ENCODE measurements at places on chromosomes 1 and 21.
A peak's percentile ranks its signal among the peaks of the same experiment; 100 is the strongest.

DNA sequence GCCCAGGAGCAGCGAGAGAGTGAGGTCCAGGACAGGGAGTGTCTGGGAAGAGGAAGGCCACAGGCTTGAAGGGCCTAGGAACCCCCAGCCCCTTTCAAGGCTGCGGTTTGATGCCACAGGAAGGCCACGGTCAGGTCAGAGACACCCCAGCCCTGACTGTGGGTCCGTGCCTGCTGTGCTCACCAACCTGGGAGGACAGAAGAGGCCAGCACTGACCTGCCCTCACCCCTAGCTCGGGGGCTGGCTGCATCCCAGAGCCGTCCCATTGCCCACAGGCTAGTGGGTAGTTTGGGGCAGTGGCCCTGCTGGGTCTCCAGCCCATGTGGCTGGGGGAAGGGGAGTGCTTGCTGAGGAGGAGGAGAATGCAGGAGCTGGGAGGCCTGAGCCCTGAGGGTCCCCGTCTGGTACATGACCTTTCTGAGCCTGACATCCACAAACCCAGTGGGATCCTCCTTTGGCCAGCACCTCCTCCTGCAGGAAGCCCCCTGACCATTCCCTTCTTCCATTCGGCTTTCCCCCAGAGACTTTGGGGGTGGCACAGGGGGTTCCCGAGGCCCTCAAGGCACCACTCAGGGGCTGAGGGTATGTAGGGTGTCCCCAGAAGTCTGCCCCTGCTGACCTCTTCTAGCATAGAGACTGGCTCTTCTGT is 54.3 kb downstream of the WNT9A start:
- DNase-seq: no peak

DNA sequence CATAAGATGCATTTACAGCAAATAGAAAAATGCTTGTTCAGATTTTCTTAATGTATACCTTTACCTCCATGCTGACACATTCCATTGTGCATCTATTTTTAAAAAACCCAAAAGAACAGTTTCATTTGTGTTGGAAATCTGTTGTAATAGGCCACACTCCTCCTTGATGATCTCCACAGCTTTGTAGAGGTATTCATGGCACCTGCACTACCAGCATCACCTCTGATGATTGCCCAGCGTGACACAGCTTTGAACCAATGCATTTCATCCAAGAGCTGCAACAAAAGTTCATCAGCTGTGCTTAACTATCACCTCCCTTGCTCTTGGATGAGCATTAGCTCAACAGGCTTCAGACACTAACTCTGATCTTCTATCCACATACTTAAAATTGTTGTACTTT is 8.2 kb downstream of the DYNLT5 start:
- no peak for DNase-seq

DNA sequence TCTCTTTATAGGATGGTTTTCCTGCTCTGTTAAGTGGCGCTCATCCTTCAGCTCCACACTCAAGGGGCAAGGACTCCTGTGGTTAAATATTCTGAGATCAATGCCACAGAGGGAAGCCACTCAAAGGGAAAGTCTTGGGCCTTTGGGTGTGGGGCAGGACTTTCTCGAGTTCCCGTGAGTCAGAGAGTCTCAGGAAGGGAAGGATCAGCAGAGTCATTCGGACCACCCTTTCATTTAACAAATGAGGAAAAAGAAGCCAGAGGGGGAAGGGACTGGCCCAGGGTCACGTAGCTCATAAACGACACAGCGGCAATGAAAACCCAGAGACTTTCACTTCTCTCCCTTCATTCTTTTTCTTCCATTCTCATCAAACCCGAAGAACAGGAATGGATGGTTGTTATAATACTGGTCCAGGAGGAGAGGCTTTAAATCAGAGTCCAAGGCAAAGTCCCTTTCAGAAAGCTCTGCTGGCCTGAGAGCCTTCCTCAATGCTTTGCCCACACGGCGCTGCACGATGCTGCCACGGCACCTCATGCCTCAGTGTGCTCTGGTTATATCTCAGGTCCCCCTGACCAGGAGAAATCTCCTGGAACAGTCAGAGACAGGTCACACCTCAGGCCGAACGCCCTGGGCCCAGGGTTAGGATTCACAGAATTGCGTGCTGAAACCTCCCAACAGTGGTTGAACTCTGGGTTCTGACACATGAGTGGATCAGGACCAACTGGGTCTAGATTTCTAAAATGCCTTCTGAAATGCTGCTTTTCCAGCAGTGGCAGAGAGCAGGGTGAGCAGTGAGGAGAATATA is 65.3 kb downstream of the TENT5C start:
- no peak for DNase-seq

DNA sequence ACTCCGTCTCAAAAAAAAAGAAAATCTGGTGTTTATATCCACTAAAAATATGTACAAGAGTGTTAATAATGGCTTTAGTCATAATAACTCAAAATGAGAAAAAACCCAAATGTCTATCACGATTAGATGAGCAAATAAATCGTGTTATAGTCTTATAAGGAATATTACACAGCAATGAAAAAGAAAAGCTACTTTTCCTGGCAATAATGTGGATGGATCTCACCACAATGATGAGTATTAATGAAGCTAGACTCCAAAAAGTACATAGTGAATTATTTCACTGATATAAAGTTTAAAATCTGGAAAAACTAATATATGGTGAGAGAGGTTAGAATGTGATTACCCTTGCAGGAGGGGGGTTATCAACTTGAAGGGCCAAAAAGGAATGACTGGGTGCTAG is 9.7 kb downstream of the CD244 start:
- DNase-seq: no peak

DNA sequence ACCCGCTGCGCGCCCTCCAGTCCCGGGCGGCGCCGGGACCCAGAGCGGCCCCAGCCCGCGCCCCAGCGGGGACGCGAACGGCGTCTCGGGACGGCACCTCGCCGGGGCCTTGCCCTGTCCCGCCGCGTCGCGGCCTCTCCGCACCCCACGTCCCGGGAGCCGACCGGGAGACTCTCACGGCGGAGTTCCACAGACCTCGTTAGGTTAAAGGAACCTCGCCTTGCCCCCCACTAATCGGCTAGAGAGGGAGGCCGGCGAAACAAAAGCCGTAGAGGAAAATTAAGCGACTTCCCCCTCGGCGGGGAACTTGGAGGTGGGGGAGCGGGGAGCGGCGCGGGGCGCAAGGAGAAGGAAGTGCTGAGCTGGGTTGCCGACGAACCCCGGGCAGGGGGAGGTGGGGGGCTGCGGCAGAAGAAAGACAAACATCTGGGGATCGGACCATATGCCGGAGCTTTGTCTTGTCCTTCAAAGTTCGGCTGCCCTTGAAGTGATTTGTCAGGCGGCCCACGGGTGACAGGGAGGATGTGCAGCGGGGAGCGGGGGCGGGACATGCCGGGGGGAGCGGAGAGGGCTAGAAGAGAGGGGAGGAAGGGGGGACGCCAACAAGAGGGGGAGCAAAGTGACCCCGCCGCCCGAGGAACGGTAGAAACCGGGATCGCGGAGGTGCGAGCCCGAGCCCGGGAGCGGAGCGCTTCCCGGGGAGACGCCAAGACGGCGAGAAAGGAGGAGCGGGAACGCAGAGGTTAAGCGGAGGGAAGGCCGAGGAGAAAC is 120.0 kb upstream of the RRP15 start:
- DNase-seq: no peak

DNA sequence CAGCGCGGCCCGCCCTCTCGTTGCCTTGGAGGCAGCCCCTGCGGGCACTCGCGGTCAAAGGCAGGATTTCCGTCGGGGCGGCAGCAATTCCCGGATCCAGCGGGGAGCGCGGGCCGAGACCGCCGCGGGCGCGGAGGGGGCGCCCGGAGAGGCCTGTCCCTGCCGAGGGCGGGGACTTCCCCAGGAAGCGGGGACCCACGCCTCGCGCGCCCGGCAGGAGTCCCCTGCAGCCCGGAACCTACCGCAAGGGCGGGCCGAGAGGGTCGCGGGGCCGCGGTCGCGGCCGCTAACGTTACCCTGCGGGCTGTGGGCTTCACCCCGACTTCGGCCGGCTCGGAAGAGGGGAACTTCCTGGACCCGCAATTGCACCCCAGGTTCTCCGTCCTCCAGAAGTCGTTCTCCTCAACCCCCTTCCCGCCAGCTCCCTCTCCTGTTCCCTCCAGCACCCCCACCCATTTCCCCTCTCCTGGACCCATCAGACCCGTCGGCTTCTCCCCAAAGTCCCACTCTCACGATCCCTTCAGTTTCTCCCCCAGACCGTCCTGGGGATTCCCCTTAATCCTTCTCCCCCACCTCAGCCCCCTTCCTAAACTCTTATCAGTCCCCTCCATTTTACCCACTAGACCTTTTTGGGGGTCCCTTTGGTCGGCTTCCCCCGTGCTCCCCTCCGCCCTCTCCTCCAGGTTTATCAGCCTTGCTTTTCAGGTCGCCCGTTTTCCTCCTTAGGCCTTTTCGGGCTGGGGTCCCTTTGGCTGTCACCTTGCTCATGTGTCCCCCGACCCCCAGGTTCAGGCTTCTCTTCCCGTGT is 604 bp downstream of the FGR start:
- DNase-seq: peak; percentile 52

DNA sequence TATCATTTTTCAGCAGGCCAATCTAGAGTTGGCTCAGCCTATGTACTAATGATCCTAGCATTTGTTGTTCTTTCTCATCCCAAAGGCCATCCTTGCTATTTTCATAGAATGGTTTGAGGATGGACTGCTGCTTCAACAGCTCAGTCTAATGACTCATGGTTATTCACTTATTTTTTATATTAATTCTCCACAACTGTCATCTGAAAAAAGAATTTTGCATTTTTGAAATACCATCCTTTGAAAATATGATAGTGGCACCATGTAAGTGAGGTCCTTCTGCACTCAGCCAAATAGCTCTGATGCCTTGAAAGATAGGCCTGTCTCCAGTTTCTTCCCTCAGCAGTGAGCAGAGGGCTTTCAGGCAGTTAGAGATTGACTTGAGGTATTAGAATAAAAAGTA is 377.5 kb downstream of the LMO4 start:
- DNase-seq: no peak

- DNase-seq: no peak
Measured at GRCh38 chr1:54764922-54765561, 719 bp upstream of the PARS2 start.

DNA sequence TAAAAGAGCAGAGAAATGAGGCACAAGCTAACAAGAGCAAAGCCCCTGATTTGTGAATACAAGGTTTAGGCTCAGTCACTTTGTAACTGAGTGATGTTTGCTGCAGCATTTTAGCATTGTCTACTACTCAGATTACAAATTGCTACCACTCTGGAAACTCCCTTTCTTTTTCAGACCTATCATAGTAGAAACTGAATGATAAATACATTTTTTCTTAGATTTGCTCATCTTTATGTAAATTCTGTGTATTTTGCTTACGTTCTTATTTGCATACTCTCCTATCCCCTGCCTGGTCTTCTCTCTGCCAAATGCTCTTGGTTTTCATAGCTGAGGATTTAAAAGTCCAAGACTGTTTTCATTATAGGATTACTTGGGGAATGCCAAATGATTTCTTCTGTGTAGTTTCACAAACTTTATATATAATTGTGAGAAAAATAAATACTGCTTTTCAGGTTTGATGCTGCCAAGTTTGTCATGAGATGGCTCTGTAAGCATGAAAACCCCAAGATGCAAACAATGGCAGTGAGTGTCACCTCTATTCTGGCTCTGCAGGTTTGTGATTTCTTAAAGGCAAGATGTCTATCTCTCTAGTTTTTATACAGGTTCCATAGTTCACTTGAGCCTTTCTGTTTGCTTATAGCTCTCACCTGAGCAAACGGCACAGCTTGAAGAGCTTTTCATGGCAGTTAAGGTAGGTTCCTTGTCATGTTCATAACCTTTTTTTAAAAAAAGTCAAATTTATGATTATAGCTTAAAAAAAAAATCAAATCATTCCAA is 24.7 kb downstream of the ZYG11A start:
- DNase-seq: no peak

- no peak for DNase-seq
Measured at GRCh38 chr1:220425852-220426251, 102.1 kb upstream of the MARK1 start.

DNA sequence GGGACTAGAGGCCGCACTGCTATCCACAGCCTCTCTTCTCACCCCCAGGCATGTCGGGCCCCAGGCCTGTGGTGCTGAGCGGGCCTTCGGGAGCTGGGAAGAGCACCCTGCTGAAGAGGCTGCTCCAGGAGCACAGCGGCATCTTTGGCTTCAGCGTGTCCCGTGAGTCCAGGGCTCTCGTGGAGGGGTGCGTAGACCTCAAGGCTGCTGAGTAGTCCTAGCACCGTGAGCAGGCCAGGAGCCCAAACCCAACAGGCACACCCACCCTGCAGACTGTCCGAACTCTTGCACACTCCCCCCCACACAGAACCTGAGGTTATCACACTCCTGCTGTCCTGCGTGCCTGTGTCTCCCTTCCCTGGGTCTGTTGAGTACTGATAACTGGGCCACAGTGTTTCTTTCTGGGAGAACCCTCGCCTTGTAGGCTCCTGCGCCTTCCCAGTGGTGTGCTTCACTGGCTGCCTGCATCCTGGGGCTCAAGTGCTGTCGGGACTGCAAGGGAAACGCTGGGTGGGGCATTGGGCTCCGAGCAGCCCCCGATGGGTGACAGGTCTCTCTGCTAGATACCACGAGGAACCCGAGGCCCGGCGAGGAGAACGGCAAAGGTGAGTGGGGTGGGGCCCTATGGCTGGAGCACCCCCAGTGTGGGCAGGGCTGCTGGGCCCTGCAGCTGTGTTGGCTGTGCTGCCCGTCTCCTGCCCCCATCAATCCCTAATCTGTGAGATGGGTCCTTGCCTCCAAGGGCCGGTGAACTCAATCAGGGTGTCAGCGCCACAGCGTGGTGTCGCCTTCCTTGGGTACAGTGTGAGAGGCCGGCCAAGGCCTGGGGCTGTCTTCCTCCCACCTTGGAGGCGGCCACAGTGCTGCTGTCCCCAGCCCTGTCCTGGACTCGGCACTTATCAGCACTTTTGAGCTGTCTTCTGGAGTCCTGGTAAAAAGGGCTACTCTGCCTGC is 4.0 kb upstream of the GJC2 start:
- no peak for DNase-seq

- no peak for DNase-seq
Measured at GRCh38 chr1:173413271-173413707, 63.8 kb upstream of the PRDX6 start.

DNA sequence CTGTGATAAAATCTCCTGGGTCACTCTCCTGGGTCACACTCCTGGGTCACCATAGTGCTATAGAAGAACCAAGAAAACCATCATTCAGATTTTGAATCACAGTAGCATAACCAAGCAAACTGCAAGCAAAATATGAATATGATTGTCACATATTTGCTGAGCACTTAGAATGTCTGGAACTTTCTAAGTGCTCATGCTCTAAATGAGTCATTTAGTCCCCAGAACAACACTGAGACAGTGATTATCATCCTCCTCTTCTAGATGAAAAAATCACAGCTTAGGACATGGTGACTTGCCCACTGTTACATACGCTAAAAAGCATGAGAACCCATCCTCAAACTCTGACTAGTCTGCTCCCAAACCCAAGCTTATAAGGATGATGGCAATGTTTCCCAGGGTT is 39.5 kb upstream of the DDAH1 start:
- no peak for DNase-seq

Data from renal pelvis (tissue), 12 donors.